ENCODE measurements at places on chromosomes 16 and 17.

- DNase-seq, result no peak
These were observed 67.6 kb upstream of the ANKFN1 start for GRCh38 chr17:56085576-56086267.

DNA sequence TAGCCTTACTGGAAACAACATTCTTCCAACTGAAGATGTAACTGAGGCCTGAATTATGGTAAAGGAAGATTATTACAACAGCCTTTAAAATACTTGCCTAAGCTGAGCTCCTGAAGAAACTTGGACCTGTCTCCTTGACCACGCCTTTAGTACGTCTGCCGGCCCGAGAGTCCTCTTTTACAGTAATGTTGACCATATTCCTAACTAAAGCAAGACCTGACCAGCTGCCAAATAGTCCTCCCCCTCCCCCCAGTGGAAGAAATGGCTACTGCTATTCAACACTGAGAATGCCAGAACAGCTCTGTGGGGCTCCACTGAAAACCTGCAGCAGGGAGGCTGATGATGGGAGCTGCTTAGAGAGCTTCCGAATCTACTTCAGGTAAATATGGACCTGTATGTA is 12.6 kb upstream of the FOXJ1 start:
- DNase-seq, result peak; percentile 28

DNA sequence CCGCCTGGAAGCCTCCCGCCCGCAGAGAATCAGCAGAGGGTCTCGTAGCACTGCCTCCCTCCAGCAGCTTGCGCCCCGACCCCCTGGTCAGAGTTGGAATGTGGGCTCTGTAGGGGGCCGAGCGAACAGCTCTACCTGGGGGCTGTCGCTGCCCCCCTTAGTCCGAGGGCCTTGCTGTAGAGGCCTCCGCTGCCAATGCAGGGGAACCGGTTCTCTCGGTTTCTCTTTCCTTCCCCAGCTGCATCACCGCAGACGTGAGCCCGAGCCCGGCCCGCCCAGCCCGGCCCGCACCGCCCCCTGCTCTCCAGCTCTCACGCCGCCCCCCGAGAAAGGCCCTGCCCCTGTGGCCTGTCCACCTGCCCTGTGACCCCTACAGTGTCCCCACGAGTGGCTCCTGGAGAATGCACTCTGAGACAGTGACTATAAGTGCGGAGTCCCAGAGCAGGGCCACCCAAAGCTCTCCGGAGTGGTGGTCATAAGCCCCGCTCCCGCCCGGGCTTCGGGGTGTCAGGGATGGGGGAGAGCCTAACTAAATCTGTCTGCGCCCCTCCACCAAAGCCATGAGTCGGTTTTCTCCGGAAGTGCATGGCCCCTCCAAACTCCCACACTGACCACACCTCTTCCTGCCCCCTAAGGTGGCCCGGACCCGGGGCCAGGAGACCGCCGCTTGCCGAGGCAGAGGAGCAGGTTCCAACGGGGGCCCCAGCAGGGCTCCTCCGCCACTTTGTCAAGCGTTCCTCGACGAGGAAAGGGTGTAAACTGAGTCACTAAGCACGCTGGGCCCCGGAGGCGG is 1.7 kb downstream of the ARHGAP27 start:
- DNase-seq, result peak; percentile 60

GRCh38 chr16:17474037-17474436 is 3.3 kb upstream of the XYLT1 start:
- no peak for DNase-seq

- no peak for DNase-seq
These were observed 19.7 kb downstream of the TTC19 start for GRCh38 chr17:16019347-16019746.

- no peak for DNase-seq
These were observed 87.5 kb upstream of the DNAH17 start for GRCh38 chr17:78664476-78665386.

- no peak for DNase-seq
These were observed 1.3 kb downstream of the KRTAP3-3 start for GRCh38 chr17:40992666-40993065.

- DNase-seq, result peak; percentile 30
These were observed 74.0 kb downstream of the CMC2 start for GRCh38 chr16:80932708-80933095.

- no peak for DNase-seq
These were observed 155.6 kb upstream of the MON1B start for GRCh38 chr16:77035361-77035760.

GRCh38 chr16:31328322-31329052 is 26.5 kb upstream of the ITGAX start:
- DNase-seq, result no peak

DNA sequence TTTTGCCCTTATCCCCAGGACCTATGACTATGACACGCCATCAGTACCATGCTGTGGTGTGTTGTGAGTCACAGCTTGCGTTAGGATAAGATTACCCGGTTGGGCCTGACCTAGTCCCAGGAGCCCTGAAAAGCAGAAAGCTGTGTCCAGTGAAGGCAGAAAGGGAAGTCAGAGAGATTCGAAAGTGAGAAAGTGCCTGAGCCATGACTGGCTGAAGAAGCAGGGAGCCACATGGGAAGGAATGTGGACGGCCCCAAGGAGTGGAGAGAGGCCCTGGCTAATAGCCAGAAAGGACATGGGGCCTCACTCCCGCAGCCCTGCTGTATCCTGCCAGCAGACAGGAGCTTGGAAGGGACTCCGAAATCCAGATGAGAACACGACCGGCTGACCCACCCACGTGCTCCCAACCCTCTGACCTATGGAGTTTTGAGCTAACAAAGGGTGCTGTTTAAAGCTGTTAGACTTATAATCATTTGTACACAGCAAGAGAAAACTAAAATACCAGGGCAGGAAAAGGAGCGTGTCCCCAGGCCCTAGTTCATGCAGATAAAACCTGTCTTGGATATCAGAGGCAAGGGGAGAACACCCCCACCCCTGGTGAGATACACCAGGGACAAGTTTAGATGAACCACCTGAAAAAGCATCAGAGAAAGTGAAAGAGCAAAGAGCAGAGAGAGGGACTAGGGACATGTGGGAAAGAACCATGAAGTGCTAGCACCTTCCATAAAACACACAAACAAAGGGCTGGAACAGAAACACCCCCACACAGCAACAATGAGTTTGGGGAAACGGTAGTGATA is 115.3 kb downstream of the SLC39A11 start:
- DNase-seq, result no peak

Data from activated T-cell treated with anti-CD3 and anti-CD28 coated beads, Interleukin-2, amount 50 U/mL, for 24 hours (primary cell).